ENCODE measurements at places on chromosomes 6 and 20.

- no peak for DNase-seq
Measured at GRCh38 chr20:39109933-39110818, 148.0 kb downstream of the DHX35 start.

DNA sequence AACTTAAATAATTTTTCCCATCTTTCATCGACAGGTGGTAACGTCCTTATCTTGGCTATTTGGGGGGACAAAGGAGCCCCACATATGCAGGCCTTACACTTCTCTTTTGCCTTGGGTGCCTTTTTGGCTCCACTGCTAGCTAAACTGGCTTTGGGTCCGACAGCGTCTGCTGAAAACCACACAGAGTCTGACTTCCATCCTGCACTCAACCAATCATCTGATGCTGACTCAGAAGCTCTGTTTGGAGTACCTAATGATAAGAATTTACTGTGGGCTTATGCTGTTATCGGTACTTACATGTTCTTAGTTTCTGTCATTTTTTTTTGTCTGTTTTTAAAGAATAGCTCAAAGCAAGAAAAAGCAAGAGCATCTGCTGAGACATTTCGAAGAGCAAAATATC lies 178.5 kb downstream of the SLC16A10 start:
- DNase-seq = no peak

DNA sequence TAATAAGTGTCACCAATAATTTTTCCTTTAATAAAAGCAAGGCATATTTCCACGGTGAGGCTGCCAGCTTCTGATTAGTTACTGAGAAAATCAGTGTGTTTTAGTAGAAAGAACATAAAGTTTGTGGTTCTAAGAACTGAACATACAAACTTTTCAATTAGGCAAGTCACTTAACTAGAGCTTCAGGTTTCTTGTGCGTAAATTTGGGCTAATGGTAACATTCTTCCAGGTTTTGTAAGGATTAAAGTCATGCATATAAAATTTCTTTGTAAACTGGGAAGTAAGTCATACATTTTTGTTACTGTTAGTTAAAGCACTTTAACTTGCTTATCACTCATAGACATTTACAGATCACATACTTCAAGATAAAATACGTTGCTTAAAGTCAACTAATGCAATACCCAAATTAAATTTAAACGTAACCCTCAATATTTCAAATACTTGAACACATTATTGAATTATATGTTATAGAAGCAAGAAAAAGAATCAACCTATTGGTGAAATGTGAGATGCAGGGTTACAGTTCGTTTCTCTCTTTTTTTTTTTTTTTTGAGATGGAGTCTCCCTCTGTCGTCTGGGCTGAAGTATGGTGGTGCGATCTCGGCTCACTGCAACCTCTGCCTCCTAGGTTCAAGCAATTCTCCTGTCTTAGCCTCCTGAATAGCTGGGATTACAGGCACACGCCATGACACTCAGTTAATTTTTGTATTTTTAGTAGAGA lies 327.3 kb upstream of the NOX3 start:
- no peak for DNase-seq

- DNase-seq = no peak
Measured at GRCh38 chr20:42938441-42939205, 251.1 kb downstream of the PTPRT start.

- DNase-seq = no peak
Measured at GRCh38 chr6:159609652-159610178, 83.3 kb downstream of the SOD2 start.

GRCh38 chr20:32110727-32111126 lies 1.2 kb downstream of the TM9SF4 start:
- no peak for DNase-seq

GRCh38 chr6:40848868-40849514 lies 190.0 kb downstream of the UNC5CL start:
- no peak for DNase-seq

DNA sequence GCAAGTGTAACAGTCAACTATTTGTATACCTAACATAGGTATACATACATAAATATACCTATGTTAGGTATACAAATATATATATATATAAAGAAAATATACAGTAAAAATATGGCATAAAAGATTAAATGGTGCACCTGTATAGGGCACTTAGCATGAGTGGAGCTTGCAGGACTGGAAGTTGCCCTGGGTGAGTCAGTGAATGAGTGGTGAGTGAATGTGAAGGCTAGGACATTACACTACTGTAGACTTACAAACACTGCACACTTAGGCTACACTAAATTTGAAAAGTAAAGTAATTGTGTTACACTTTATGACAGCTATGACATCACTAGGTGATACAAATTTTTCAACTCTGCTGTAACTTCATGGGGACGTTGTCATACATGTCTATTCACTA lies 65.6 kb downstream of the CDC5L start:
- DNase-seq = no peak

DNA sequence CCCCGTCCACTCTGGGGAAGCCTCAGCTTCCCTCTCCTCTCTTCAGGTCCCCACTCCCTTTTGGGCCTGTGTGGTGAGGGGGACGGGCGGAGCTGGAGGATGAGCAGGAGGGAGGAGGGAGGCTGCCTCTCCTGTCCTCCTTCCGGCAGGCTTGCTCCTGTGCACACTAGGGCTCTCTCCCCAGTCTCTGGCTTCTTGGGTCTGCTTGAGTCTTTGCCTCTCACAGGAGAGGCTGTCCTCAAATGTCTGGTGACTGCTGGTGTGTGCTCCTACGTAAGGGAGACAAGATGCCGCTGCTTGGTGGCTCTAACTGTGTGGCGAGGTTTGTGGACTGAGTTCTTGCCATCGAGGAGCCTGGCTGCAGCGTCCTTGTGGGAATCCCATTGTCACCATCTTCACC lies 8.8 kb upstream of the SMOC2 start:
- no peak for DNase-seq

- DNase-seq = no peak
Measured at GRCh38 chr6:131948692-131949619, 2.2 kb downstream of the CCN2 start.

GRCh38 chr6:16130437-16130891 lies 1.6 kb downstream of the MYLIP start:
- DNase-seq = no peak

DNA sequence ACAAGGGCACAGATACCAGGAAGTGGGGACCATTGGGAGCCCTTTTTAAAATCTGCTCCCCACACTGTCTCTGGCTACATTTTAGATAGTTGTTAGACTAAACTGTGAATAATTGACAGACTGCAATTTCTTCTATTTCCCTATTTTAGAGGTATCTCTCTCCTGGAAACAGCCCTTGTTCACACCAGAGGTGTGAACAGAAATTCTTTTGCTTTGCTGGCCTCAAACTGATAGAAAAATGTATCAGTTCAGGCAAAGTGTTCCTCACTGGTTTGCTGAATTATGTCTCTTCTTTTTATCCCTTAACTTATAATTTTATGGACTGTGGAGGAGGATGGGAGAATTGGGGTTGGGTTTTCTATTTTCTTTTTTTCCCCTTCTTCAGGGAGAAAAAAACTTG lies 513.2 kb upstream of the SULF2 start:
- no peak for DNase-seq

DNA sequence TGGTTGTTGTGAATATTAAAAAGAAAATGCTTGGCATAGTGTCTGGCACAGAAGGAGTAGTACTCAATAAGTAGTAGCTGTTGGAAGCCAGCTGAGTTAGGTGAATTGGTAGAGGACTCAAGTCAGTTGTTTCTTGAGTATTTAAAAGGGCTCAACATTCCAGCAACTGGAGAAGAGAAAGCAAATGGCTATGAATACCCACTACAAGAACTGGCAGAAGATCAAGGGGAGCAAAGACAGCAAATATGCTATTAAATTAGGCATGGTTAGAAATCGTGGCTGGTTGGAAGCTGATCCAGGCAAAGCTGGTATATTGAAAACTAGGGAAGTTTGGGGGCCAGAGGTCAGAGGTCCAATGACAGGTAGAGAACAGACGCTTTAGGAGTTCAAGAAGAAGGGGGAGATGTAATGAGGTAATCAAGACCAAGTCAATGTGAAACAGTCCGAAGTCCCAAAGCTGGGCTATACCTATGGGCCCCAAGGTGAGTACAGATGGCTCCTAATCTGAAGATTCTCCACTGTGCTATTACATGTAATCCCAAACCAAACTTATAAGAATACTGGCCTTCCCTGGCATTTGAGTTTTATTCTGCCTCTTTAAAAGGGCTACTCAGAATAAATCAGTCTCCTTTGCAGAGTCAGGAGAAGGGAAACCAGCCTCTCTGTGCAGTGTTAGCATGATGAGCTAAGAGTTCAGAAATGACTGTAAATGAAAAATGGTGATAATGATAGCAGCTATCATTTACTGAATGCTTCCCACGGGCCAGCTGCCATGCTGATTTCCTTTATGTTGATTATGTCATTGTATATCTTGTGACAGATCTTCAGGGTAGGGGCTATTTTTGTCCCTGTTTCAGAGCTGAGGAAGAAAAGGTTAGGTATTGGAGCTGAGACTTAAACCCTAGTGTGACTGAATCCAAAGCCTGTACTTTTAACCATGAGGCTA lies 122.3 kb downstream of the ANKS1A start:
- DNase-seq = no peak

GRCh38 chr6:26183237-26183580 lies 96.0 kb downstream of the HFE start:
- no peak for DNase-seq

- DNase-seq = no peak
Measured at GRCh38 chr6:48401016-48401415, 290.0 kb upstream of the PTCHD4 start.

DNA sequence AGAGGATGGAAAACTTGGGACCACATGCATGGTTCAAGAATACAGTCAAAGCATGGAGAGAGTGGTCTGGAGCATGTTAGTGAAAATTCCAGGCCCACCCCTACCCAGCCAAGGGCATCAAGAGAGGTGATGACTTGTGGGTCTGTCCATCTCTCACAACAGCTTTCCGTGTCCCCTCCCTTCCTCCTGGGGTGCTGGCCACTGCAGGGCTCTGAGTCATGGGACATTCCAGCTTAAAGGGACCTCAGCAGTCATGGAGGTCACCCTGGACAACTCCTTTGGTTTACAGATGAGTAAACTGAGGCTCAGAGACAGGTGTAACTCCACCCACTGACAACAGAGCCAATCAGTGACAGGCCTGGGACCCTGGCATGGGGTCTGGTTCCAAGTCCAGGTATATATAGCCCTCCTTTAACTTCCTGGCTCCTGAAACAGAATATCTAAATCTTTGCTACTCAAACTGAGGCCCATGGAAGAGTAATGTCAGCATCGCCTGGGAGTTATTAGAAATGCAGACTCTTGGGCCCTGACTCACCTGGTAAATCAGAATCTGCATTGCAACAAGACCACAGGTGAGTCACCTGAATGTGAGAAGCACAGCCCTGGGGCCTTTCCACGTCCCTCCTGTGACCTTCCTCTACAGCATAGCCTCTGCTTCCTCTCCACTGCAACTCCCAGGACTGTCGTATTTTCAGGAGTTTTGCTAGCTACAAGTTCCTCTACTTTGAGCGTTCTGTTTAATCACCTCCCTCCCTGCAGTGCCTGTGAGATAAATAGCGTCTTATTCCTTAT lies 170.2 kb downstream of the ZDHHC14 start:
- no peak for DNase-seq

DNA sequence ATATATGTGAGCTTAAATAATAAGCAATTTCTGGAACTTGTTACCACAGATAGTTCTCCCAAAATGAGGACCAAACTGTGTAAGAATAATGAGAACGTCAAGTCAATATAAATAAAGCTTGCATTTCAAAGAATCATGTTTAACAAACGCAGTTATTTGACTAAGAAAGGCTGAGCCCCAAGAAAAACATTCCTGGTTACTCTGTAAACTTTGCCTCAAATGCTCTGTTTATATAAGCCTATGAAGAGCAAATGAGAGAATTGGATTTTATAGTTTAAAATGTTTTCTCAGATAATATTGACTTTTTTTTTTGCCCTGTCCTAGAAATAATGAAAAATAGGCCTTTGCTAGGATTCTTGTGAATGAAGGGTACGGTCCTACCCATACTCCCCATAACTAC lies 81.3 kb downstream of the C6orf52 start:
- DNase-seq = no peak

- no peak for DNase-seq
Measured at GRCh38 chr6:21898107-21898796, 304.7 kb downstream of the SOX4 start.

DNA sequence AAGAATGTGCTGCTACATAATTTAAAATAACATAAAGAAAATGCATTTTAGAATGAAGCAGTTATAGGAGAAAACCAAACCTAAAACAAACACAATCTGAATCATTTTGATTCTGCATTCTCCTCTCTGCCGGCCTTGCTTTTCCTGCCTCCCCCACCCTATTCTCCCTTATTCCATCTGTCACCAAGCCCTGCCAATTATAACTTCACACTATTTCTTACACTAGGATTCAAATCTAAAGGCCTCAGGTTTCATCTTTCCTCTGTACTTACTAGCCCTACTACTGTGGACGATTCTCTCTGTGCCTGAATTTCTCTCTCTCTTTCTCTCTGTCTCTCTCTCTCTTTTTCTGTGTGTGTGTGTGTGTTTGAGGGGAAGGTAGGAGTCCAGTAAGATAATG lies 18.7 kb upstream of the PRIM2 start:
- DNase-seq = no peak

DNA sequence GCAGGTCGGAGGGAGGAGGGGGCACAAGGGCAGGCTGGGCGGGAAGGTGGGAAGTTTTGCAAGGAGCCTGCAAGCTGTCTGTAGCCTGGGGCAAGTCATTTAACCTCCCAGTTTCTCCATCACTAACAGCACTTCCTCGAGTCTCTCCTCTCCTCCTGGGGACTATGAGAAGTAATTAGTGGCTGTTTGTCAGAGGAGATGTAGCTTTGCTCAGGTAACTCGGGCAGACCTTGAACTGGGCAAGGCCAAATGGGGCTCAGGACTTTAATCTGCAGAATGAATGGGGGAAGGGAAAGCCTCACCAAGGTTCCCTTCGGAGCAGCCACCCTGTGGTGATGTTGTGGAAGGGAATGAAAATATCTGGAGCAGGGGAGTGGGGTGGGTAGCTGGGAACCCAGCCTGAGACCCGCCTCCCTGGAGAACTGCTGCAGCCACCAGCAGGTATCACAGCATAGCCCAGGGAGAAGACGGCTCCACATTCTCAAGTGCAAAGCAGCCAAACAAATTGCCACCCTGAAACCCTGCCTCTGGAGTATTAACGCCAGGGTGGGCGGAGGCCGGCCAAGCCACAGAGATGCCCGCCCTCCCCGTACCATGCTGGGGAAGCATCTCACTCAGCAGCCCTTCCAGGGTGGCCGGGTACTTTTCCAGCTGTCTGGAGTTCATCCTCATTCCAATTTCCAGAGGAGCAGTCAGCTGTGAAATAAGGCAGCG lies 6.1 kb upstream of the LEMD2 start:
- DNase-seq = no peak

GRCh38 chr20:43812216-43812615 lies 85.4 kb upstream of the GTSF1L start:
- no peak for DNase-seq

DNA sequence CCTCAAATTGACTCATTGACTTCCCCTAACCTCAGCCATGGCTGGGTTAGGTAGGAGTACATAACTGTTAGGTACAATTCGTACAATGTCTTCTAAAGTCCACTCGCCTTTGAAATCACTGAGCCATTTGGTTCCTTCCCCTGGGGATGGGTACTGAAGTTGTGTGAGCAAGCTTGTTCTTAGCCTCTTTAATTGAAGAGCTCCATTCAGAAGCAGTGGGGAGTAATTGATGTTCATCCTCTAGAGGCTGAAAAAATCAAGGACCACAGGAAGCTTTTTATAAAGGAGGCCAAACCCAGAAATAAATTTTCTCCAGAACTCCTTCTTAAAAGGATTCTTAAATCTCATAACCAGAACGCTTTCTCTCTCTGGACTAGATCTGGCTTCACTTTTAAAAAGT lies 60.6 kb downstream of the ANKS1A start:
- no peak for DNase-seq

GRCh38 chr6:51926125-51926524 lies 161.3 kb downstream of the PKHD1 start:
- no peak for DNase-seq
